ENCODE measurements at places on chromosomes 11 and 22. TPM values are rescaled to one million over a fixed set of nuclear protein-coding genes. Genes with fewer than 3 reads are reported as not detected.

- DNase-seq: no peak
Measured at GRCh38 chr11:62411524-62411923, 7.3 kb upstream of the SCGB1A1 start.

DNA sequence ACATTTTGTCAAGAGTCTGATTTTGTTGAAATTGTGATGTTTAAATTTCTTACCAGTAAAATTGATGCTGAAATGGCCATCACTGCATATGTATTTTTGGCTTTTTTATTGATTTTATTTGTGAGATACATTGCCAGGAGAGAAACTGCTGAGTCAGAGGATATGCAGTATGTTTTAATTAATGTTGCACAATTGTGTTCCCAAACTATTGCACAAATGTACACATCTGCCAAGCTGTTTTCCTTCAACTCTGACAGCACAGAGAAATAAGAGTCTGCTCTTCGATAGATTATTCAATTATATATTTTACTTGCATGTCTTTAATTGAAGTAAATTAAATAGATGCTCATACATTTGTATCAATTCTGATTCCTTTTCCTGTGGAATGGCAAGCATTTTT lies 640.2 kb upstream of the LUZP2 start:
- no peak for DNase-seq

- no peak for DNase-seq
Measured at GRCh38 chr22:28950617-28951411, 67.4 kb downstream of the ZNRF3 start.

- no peak for DNase-seq
Measured at GRCh38 chr22:32864596-32864995, 63.1 kb downstream of the TIMP3 start.

The TMPRSS6 gene
- not detected for total RNA-seq

The FXYD6 gene
- total RNA-seq: 307 TPM

GRCh38 chr11:126948563-126948962 lies 52.0 kb downstream of the KIRREL3 start:
- DNase-seq: no peak

The IL18 gene
- 1.8 TPM for total RNA-seq

The SLC5A4 gene
- 4.7 TPM for total RNA-seq

GRCh38 chr11:454801-455565 lies 4.9 kb downstream of the PTDSS2 start:
- no peak for DNase-seq

The EMID1 gene
- under 0.01 TPM for total RNA-seq

DNA sequence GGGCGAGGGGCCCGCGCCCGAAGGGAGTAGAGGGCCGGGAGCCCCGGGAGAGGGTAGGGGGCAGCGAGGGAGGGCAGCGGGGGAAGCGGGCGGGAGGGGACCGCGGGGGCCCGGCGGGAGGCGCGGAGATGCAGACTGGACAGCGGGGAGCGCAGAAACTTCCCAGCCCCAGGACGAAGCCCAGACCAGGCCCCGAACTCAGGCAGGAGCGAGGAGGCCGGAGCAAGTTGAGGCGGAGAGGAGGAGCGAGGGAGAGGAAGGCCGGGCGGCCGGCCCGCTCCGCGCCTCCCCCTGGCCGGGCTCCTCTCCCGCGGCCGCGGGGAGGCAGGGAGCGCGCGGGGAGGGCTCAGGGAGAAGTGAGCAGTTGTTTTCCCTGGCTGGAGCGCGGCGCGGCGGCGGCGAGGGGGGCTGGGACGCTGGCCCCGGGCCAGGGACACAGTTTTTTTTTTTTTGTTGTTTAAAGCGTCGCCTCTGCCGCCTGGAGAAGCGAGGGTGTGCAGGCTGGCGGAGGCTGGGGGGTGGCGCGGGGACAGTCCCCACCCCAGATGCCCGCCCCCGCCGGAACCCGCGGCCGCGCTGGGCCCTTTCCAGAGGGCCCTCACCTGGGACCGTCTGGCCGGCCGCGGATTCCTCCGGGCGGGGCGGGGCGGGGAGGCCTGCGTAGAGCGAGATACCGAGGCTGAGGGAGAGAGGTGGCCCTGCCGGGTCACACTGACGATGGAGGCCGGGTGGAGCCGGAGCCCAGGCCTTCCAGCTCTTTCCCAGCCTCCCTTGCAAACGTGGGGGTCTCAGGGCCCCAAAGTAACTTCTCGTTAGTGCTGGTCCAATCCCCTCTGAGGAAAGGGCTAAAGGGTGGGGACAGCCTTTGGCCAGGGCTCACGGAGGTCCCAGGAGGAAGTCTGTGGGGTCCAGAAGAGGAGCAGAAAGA lies at the start of gene LTBP3:
Gene LTBP3 (minus strand): TSS at position 358 of the 928 bp plus-strand sequence. CDS start 400 bp downstream, outside the sequence.
- DNase-seq: peak; percentile 84

- DNase-seq: peak; percentile 44
Measured at GRCh38 chr22:31230871-31231621, 18.9 kb downstream of the LIMK2 start.

DNA sequence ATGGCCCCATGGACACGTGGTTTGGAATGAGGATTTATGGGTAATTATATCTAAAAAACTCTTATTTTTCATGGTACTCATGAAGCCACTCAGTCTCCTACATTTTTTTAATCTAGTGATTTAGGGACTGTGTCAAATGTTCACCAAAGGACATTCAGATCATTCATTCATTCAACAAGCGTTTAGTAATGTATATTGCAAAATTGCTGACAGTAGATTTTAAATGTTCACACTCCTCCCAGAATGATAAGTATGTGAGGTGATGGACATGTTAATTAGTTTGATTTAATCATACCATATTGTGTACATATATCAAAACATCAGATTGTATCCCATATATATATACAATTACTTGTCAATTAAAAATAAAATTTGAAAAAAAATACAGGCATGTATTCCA lies 40.8 kb upstream of the E2F8 start:
- DNase-seq: no peak

The ST14 gene
- total RNA-seq: 15.6 TPM

The OR2AG1 gene
- total RNA-seq: not detected

- DNase-seq: no peak
Measured at GRCh38 chr11:112773264-112773663, 188.0 kb upstream of the NCAM1 start.

The AMOTL1 gene
- total RNA-seq: 20.6 TPM

DNA sequence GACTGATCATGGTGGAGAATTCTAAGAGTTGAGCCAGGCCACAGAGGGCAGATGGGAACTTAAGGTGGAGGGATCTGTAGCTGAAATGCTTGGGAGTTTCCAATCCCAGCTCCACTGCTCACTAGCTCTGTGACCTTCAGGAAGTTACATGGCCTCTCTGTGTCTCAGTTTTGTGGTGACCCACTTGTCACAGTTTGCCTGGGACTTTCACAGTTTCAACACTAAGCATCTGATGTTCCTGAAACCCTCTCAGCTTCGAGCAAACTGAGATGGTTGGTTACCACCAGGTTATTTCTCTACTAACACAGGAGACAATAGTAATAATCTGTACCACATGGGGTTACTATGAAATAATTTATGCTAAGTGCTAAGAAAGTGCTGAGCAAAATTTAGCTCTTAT lies 505.3 kb downstream of the OPCML start:
- no peak for DNase-seq

The OR51T1 gene
- total RNA-seq: not detected

The APOBEC3H gene
- 0.69 TPM for total RNA-seq

DNA sequence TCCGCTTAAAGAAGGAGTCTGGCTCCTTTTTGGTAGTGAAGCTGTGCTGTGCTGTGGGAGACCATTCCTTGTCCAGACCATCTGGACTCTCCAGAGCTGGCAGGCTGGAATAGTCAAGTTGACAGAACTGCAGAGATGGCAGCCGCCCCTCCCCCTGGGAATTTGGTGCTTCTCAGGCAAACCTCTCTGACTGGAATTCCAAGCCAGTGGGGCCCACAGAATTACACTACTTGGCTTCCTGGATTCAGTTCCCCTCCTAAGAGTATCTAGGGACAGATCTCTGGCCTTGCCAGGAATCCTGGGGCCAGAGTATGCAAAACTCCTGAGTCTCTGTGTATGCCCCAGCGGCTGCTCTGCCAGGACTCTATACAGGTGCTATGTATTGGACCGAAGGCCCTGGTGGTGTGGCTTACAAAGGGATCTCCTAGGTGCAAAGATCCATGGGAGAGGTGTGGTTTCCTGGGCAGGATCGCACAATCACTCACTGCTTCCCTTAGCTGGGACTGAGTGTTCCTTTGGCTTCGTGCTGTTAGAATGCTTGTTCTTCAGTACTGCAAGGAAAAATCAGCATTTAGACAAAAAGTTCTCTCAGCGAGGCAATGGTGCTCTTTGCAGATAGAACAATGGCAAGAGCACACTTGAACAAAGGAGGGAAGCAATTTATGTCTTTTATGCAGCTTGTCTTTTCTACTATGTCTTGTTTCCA lies 86.8 kb downstream of the PRMT3 start:
- DNase-seq: no peak

GRCh38 chr11:59666969-59667368 lies 1.9 kb downstream of the PATL1 start:
- no peak for DNase-seq

Data from uterus (tissue), 4 donors.